ENCODE measurements at places on chromosomes 6 and 20. TPM values are rescaled to one million over a fixed set of nuclear protein-coding genes. Genes with fewer than 3 reads are reported as not detected.

The HNF4A gene
- total RNA-seq: not detected

The RIMS1 gene
- total RNA-seq: not detected

The HLA-DQB2 gene
- 0.61 TPM for total RNA-seq

The OOEP gene
- 0.55 TPM for total RNA-seq

The LTB gene
- 73.3 TPM for total RNA-seq

The ME1 gene
- 0.05 TPM for total RNA-seq

- peaks cover 14% of the 10 kb centered on the region for H3K27me3 ChIP-seq
- H3K27ac ChIP-seq: no peak overlapping the region
- peaks cover 10% of the 10 kb centered on the region for H3K4me1 ChIP-seq
- DNase-seq: no peak
- H3K36me3 ChIP-seq: no peaks in the 10 kb centered on the region
Observed at GRCh38 chr20:46543959-46544358, 6.5 kb downstream of the OCSTAMP start.

- H3K36me3 ChIP-seq: no peaks in the 10 kb centered on the region
- no peaks in the 10 kb centered on the region for H3K4me1 ChIP-seq
- H3K4me3 ChIP-seq: no peak overlapping the region
- H3K27ac ChIP-seq: no peak overlapping the region
- peaks cover 2% of the 10 kb centered on the region for H3K27me3 ChIP-seq
Observed at GRCh38 chr6:133683308-133683580, 205.7 kb upstream of the TCF21 start.

DNA sequence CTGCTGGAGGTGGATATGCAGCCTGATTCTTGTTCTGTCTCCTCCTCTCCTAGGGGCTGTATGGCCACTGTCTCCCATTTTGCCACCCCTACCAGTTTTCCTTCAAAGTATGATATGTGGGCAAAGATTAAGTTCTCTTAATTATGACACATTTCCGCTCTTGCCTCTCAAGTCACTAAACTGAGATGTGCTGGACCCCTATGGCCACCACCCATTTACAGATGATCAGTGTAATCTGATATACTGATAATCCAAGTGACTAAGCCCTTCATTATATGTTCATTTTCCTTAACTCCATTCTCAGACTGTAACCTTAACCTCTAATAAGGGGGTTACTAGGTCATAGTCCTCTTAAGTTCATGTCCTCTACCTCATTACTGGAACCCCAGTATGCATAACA, 711 bp upstream of the C20orf141 start:
- no peaks in the 10 kb centered on the region for H3K36me3 ChIP-seq
- H3K27me3 ChIP-seq: peaks cover 30% of the 10 kb centered on the region
- no peak for DNase-seq
- H3K4me1 ChIP-seq: no peaks in the 10 kb centered on the region

DNA sequence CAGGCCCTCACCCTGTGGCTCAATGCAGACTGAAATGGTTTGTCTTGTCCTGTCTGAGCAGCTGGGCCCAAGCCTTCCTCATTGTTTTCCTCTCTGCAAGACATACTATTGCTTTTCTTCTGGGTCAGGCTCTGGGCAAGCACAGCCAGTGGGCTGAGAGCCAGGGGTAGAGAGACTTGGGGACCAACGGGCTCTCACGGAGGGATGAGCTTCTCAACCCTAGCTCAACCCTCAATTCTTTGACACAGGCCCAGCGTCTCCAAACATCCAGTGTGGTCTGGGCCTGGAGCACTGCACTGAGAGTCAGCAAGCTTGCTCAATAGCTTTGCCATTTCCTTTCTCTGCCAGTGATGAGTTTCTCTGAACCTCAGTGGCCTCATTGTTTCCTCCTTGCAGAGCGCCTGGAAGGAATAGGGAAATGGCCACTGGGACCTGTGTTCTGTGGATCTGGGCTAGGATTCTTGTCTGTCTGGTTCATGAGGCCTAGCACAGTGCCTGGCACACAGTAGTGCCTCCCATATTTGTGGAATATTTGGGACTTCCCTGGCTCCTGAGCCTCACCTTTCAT, 9.3 kb downstream of the ANGPT4 start:
- H3K4me3 ChIP-seq: no peak overlapping the region
- no peak overlapping the region for H3K27ac ChIP-seq
- H3K4me1 ChIP-seq: no peaks in the 10 kb centered on the region

DNA sequence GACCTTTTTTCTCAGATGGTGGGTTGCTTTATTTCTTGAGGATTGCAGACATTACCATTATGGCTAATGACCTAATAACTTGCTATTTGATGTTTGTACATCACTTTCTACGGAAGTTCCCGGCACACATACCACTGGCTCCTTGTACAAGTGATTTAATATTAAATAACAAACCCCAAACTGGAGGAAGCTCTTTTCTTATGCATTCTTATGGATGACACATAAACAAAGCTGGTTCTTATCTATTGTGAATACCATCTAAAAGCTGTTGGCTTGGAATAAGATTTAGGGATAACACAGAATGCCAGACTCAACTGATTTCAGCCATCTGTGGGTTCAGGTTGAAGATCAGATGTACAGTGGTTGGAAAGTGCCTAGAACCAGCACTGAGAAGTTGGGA, 272.6 kb downstream of the TSHZ2 start:
- H3K27me3 ChIP-seq: peaks cover 3% of the 10 kb centered on the region
- peaks cover 1% of the 10 kb centered on the region for H3K36me3 ChIP-seq
- no peak overlapping the region for H3K4me3 ChIP-seq
- no peak overlapping the region for H3K27ac ChIP-seq

GRCh38 chr20:52365688-52366087, 174.1 kb upstream of the ZFP64 start:
- H3K27ac ChIP-seq: no peak overlapping the region
- no peaks in the 10 kb centered on the region for H3K36me3 ChIP-seq
- H3K27me3 ChIP-seq: peaks cover 3% of the 10 kb centered on the region
- H3K4me3 ChIP-seq: no peak overlapping the region

DNA sequence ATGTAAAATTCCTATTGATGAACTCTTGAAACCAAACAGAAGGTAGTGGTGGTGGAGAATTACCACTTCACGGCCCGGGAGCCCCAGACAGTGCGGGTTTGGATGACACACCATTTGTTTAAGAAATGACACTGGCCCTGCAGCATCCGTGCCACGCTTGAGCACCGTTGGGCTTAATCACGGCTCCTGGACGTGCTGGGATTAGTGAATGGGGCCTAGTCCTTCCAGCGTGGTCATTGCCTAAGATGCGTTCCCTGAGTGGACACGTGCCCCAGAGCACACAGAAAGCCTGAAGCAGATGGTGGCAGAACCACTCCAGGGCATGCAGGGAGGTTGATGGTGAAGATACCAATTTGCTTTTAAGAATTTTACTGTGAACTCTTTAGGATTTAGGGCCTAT, 14.5 kb downstream of the STX16 start:
- no peaks in the 10 kb centered on the region for H3K27me3 ChIP-seq
- peaks cover 40% of the 10 kb centered on the region for H3K4me1 ChIP-seq
- peaks cover 49% of the 10 kb centered on the region for H3K36me3 ChIP-seq
- no peak overlapping the region for H3K27ac ChIP-seq

DNA sequence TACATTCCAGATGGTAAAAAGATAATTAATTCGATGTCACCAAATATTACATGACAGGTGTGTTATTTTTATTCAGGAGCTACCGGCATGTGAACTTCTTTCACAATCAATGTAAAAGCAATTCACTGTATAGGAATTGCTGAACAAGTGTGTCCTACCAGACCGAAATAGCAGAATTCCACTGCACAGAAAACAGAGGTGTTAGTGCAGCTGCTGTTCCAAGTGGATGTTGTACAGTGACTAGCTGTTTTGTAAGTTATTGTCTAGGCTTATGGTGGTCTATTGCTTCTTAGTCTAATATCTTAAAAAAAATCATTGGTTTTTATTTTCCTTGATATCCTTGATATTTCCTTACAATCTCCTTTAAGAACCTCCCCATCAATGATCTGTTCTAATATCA, 107.4 kb downstream of the COL19A1 start:
- no peak for DNase-seq
- H3K27me3 ChIP-seq: peaks cover 18% of the 10 kb centered on the region
- H3K4me1 ChIP-seq: no peaks in the 10 kb centered on the region
- no peak overlapping the region for H3K4me3 ChIP-seq
- H3K27ac ChIP-seq: no peak overlapping the region

DNA sequence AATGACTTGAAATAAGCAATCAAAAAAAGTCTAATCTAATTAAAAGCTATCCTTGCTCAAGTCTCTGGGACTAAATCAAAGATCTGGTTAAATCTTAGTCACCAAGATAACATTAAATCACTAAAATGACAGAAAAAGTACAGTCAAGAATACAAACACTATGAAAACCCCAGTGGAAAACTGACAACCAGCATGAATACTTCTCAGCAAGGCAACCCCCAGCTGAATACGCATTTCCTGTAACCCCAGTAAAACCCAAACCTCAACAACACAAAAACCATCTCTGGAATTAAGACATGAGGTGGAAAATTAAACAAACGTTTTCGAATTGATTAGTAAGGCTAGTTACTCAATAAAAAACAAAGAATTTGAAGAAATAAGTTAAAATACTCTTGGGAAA, 23.7 kb upstream of the ZC3H12D start:
- DNase-seq: peak; percentile 60
- H3K4me3 ChIP-seq: peak overlapping the region; percentile 48
- no peaks in the 10 kb centered on the region for H3K27me3 ChIP-seq

DNA sequence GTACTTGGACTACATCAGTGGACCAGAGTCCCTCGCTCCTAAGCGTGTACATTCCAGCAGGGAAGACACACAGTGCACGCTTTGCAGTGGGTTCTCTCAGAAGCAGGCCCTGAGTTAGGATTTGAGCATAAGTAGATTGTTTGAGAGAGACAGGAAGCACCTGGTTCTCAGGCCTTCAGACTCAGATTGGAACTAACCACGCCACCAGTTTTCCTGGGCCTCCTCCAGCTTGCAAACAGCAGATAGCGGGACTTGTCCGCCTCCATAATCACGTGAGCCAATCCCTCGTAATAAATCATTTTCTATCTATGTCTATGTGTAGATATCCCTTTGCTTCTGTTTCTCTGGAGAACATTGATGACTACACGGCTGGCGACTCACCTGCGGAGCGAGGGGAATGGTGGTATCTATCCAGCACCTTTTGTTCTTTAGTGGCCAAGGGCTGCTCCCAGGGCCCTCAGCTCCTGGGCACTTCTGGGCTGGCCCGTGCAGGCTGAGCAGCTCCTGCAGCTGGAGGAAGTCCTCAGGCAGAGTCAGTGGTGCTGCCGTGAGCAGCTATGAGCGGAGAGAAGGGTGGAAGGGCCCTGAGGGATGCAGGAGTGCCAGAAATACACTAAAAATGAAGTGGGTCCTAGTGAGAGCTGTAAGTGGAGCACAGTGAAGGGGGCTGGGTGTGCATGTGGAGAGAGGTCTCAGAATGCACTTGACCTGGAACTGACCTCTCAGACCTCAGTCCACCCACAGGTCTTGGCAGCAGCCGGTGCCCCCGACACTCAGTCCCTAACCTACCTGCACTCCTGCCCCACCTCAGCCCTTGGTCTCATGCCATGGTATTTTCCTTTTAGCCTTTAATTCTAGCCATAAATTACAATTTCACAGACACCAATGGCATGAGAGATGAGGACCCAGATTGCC, 76.9 kb downstream of the STK35 start:
- H3K4me1 ChIP-seq: no peaks in the 10 kb centered on the region
- H3K27ac ChIP-seq: no peak overlapping the region
- DNase-seq: no peak
- H3K36me3 ChIP-seq: no peaks in the 10 kb centered on the region

DNA sequence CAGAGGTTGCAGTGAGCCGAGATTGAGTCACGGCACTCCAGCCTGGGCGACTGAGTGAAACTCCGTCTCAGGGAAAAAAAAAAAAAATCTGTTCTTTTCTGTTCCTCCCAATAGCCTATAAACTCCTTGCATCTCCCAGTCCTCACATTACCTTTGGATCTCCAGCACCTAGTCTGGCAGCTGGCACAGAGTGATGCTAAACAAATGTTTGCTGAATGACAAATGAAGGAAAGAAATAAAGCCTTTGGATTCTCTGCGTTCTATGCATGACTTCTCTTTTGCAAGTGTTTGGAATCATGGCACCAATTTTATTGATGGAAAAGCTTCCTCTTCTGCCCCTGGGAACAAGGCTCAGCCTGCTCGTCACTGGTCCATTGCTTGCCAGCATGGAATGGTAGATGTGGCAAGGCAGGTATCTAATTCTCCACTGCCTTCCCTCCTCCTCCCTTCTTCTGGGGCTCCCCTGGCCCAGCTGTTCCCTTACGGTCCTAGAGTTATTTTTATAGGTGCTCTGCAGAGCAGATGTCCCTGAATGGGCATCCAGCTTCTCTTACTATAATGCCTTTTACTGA, 53.6 kb upstream of the FYN start:
- H3K4me3 ChIP-seq: no peak overlapping the region
- H3K27me3 ChIP-seq: no peaks in the 10 kb centered on the region
- H3K36me3 ChIP-seq: no peaks in the 10 kb centered on the region
- no peak for DNase-seq
- H3K27ac ChIP-seq: no peak overlapping the region
- peaks cover 36% of the 10 kb centered on the region for H3K4me1 ChIP-seq

DNA sequence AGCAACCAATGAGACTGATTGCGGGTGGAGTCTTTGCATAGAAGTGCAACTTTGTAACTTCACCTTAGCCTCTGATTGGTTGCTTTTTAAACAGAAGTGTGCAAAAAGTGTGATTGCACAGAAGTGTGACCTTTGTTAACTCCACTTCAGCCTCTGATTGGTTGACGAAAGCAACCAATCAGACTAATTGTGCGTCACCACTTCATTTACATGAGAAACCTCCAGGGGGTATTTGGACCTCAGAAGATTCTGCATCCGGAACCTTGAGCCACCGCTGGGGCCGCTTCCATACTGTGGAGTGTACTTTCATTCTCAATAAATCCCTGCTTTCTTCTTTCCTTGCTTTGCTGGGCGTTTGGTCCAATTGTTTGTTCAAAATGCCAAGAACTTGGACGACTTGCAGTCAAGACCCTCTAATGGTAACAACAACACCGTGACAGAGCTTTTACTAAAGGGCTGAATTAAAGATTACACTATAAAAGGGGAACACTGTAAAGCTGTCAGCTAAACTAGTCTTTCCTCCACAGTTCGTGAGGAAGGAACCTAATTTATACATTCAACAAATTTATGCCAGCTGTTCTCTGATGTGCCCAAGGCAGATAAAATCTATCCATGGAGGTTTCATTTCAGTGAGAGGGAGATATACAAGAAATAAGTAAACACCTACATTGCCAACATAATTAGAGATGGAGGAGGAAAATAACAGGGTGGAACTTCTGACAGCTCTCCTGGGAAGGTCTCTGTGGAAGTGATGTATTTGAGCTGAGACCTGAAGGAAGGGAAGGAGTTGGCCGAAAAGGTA, 1.4 kb upstream of the HECA start:
- H3K27me3 ChIP-seq: no peaks in the 10 kb centered on the region
- H3K27ac ChIP-seq: peak overlapping the region; percentile 72
- peak overlapping the region; percentile 11 for H3K4me3 ChIP-seq
- peaks cover 47% of the 10 kb centered on the region for H3K4me1 ChIP-seq

- no peaks in the 10 kb centered on the region for H3K4me1 ChIP-seq
- H3K4me3 ChIP-seq: no peak overlapping the region
- no peak overlapping the region for H3K27ac ChIP-seq
- no peaks in the 10 kb centered on the region for H3K36me3 ChIP-seq
Observed at GRCh38 chr6:39344821-39345280, 22.3 kb upstream of the KCNK16 start.

- no peaks in the 10 kb centered on the region for H3K27me3 ChIP-seq
- H3K4me3 ChIP-seq: no peak overlapping the region
- no peak overlapping the region for H3K27ac ChIP-seq
- no peaks in the 10 kb centered on the region for H3K36me3 ChIP-seq
- peaks cover 16% of the 10 kb centered on the region for H3K4me1 ChIP-seq
- peak; percentile 27 for DNase-seq
Observed at GRCh38 chr6:11163932-11164331, 52.4 kb upstream of the ERVFRD-1 start.
